ENCODE measurements at places on chromosomes 3 and 15.

DNA sequence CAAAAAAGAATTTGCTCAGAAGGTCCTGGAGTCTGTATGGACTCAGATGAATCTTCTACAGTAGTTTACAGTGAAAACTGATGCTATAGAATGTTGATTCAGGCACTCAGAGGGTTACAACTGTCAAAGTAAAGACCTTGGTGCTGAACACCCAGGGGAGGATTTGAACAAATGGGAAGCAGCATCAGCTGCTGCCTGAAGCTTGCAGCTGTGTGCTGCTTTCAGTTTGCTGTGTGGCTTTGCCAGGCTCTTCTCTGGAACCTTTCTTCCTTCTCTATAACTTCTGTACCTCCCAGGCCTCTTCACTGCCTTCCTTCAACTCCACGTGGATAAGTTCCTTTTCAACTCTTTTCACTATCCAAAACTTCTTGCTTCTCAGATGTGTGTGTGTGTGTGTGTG is 214.2 kb downstream of the GRM7 start:
- no peak for DNase-seq

DNA sequence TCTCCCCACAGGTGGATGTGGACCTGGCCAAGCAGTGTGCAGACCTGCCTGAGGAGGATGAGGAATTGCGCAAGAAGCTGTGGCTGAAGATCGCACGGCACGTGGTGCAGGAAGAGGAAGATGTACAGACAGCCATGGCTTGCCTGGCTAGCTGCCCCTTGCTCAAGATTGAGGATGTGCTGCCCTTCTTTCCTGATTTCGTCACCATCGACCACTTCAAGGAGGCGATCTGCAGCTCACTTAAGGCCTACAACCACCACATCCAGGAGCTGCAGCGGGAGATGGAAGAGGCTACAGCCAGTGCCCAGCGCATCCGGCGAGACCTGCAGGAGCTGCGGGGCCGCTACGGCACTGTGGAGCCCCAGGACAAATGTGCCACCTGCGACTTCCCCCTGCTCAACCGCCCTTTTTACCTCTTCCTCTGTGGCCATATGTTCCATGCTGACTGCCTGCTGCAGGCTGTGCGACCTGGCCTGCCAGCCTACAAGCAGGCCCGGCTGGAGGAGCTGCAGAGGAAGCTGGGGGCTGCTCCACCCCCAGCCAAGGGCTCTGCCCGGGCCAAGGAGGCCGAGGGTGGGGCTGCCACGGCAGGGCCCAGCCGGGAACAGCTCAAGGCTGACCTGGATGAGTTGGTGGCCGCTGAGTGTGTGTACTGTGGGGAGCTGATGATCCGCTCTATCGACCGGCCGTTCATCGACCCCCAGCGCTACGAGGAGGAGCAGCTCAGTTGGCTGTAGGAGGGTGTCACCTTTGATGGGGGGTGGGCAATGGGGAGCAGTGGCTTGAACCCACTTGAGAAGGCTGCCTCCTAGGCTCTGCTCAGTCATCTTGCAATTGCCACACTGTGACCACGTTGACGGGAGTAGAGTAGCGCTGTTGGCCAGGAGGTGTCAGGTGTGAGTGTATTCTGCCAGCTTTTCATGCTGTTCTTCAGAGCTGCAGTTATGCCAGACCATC is 8.6 kb downstream of the VPS18 start:
- no peak for DNase-seq

GRCh38 chr15:65101411-65101890 is 13.5 kb downstream of the UBAP1L start:
- no peak for DNase-seq

- DNase-seq: no peak
These were observed 88.5 kb upstream of the NANOGP8 start for GRCh38 chr15:35173444-35174118.

- no peak for DNase-seq
These were observed 119.2 kb downstream of the FHIT start for GRCh38 chr3:61132062-61132461.

GRCh38 chr15:40114218-40114617 is 5.5 kb upstream of the BMF start:
- no peak for DNase-seq

DNA sequence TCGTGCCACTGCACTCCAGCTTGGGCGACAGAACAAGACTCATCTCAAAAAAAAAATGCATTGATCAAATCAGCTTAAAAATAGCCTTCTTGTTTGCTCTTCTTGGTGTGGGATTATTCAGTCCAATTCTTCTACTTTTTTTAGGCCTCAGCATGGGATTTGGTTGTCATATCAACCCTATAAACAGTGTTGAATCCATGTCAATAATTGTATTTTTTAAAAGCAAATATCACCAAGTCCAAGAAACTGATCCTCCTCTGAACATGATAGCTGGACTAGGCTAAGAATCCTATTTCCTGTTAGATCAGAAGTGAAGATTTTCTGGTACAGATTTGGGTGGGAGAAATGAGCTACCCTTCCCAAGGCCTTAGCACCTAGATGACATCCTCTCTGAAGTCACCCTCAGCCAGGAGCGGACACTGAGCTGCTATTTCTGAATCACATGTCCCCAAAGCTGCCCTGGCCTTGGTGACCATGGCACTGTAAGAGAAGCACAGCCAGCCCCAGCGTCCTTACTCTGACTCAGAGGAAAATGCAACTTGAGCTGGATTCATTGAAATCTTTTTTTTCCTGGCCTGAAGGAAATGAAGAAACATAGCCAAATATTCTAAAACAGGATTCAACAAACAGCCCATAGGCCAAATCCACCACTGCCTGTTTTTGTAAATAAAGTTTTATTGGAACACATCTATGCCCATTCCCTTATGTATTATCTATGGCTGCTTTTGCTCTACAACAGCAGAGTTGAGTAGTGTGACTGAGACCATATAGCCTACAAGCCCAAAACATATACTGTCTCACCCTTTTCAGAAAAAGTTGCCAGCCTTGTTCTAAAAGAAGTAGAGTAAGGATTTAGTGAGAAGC is 215.9 kb upstream of the CTDSPL start:
- DNase-seq: no peak

DNA sequence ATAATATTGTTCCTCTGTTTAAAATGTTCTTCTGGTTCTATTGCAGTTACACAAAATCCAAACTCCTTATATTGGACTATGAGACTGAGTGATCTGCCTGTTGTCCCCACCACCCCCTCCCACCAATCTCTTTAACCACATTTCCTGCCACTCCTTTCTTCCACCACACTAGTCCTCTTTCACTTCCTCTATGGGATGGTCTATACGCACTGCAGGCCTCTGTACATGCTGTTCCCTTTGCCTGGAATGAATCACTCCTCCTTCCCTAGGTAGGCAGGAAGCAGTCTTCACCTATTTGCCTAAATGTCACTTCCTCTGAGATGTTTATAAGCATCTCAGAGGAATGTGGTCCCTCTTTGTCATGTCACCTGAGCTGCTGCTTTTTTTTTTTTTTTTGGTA is 4.0 kb downstream of the MAP2K1 start:
- DNase-seq: no peak

DNA sequence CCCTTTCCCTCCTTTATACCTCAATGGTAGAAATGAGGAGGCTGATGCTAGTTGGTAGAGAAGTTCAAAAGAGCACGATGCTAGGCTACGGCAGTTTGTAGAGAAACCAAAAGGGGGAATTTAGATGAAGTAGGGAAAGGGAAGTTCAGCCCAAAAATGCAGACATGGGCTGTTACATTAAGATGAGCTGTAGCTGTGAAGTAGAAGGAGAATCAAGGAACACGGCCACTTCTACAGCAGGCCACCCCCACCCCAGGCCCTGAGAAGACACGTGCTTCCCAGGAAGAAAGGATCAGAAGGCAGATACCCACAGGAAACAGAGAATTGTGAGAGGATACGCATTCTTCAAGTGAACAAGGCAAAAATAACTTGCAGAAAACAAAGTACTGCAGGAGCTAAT is 2.1 kb upstream of the PARP14 start:
- no peak for DNase-seq

DNA sequence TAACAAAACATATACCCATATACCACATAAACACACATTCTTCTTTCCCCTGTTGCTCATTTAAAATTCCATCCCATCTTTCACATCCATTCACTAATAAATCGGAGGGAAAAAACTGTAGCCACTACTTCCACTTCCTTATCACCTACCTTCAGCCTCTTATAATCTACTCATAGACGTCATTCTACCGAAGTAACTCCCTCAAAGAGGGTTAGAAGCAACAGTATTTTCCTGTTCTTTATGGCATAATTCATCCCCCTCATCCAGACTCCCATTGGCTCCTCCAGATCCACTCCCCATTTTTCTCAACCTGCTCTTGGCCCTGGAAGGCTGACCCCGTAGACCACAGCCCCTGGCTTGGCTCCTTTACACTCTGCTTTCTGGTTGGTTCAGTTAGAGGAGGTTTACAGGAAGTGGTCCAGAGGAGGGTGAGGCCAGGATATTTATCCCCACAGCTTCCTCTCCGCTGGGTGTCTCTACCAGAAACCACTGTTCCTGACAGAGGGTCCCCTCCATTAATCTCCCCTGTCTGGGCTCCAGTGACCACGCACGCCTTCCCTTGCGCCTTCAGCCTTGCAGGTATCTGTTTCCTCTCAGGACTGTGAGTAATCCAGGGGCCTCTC is 46.3 kb downstream of the FMN1 start:
- no peak for DNase-seq

DNA sequence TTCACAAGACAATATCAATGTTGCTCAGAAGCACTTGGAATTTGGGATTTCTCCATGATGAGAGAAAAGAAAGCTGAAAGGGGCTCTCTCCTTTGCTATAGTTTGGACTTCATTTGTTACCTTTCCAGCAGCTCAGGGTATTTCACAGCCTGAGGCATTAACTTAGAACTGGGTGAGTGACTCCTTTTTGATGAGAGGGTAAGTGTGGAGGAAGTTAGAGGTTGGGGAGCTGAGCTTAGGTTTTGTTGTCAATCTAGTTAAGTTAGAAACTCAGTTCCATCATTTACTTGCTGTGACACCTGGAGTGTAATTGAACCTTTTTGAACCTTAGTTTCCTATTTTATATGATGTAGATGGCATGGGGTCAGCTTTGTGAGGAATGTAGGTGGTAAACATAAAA is 359.1 kb downstream of the PDCD6IP start:
- DNase-seq: no peak

- DNase-seq: no peak
These were observed 10.9 kb upstream of the CD200 start for GRCh38 chr3:112321867-112322652.

GRCh38 chr15:45628136-45628535 is 6.7 kb upstream of the SQOR start:
- no peak for DNase-seq

DNA sequence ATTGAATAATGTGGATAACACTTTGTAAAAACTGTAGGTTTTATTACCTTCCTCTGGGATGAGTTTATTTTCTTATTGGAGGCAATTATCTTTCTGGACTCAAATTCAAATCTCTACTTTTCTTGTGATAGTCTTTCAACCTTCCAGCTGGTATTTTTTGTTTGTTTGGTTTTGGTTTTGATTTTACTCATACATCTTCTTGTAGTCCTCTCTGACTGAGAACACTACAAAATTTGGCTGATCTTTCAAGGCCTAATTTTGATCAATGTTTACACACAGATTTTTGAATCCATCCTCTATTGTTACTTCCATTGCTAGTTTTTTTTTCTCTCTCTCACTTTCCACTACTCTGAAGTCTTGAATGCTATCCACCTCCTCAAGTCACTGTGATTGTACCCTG is 303.8 kb upstream of the NECTIN3 start:
- DNase-seq: no peak

DNA sequence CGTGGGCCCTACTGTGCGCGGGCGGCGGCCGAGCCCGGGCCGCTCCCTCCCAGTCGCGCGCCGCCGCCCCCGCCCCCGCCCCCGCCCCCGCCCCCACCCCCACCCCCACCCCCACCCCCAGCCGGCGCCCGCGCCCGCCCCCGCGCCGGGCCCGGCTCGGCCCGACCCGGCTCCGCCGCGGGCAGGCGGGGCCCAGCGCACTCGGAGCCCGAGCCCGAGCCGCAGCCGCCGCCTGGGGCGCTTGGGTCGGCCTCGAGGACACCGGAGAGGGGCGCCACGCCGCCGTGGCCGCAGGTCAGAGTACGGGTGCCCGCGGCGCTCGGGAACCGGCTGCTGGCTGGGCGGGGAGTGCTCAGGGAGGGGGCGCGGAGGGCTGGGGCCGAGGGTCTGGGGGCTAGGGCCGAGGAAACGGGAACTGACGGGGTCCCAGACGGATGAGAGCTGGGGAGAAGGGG is 1.1 kb upstream of the PPARG start:
- no peak for DNase-seq

DNA sequence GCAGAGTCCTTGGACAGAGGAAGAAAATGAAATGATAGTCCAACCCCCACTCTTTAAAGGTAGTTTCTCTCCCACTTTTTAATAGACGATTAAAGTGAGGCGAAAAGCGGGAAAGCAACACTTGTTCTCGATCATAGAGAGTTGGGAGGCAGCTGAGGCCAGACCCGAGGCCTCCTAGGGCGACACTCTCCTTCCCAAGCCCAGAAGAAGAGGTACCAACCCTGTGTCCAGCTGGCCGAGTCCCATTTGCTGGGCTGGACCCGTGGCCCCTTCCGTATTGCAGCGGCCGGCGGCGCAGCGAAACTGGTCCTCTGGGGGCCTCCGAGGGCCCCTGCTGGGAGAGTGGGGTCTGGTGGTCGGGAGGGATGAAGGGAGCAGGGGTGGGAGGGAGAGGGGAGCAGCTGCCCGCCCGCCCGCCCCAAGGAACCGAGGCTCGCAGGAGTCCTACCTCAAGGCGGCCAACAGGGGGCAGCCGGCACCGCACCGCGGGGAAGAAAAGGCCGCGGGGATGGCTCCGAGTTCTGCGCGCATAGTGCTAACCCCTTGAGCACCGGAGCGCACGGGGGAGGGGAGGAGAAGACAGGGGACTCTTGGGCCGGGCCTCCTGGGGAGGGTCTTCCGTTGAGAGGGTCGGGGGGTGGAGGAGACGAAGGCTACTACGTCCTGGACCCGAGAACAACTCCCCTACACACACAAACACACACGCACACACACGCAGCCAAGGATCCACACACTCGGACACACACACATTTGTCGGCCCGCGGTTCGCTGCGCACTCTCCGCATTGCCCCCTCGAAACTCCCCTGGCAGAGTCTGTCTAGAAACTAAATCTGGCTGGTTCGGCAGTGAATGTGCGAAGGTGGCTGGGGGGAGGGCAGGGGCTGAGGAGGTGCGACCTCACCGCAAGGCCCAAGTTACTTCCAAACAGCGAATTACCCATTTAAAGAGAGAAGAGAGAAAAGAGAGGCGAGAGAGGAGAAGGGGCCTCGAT is 2.0 kb downstream of the WNT5A start:
- peak; percentile 64 for DNase-seq

- no peak for DNase-seq
These were observed 415.6 kb upstream of the TPM1 start for GRCh38 chr15:62626903-62627302.

Data from NCI-H748 treated with DMSO at 0.1 percent for 48 hours (cell line).